Ascending aorta (tissue), 2 donors: ENCODE measurements at places on chromosomes 7 and 10. TPM values are rescaled to one million over a fixed set of nuclear protein-coding genes. Genes with fewer than 3 reads are reported as not detected.

DNA sequence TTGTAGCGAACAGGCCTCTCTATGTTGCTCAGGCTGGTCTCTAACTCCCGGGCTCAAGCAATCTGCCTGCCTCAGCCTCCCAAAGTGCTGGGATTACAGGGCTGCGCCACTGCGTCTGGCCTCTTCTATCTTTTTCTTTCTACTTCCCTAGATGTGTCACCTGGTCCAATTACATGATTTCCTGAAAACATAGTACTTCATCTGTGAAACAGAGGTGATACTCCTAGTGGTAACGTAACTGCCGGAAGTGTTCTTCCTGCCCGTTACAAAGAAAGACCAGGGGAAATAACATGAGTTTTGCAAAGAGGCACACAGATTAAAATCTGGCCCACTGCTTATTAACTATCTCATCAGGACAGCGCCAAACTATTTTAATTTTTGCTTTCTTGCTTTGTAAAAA is 18.4 kb upstream of the HGF start:
- no peak for DNase-seq

DNA sequence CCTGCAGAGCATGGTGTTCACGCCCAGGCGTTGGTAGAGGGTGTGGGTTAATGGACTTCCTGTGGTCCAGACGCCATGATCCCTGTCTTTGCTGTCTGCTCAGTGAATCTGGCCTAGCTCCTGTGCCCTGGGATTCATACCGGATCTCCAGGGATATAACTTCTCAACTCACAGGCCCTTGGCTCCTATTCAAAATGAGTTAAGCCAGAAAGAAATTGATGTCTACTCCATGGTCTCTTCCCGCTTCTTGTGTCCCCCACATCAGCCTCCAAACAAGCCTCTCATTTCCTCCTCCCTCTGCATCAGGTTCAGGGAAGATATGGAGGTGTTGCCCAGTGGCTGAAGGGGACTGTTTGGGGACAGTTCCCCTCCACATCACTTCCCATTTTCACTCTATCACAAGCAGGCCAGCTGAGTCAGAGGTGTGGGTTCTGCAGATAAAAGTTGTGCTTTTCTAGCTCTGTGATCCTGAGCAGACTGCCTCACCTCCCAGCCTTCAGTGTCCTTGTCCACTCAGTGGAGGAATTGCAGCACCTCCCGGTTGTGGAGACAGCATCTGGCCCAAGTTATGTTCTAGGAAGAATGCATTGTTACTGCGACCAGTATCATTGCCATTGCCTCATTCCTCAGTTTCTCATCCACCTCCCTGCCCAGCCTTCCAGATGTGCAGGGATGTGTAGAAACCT is 22.5 kb downstream of the AKR1E2 start:
- DNase-seq: no peak

DNA sequence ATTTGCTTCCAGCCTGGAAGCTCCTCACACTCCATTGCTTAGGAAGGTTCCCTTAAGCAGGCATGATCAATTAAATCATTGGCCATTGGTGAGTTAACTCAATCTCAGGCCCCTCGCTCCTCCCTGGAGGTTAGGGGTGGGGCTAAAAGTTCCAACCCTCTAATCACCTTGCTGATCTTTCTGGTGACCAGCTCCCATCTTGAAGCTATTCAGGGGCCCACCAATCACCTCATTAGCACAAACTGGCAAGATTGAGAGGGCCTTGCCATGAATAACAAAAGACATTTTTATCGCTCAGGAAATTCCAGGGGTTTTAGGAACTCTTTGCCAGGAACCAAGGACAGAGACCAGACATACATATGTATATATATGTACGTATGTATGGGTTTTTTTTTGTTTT is 58.4 kb downstream of the AGK start:
- DNase-seq: no peak

GRCh38 chr10:131000743-131001142 is 310.8 kb downstream of the TCERG1L start:
- no peak for DNase-seq

DNA sequence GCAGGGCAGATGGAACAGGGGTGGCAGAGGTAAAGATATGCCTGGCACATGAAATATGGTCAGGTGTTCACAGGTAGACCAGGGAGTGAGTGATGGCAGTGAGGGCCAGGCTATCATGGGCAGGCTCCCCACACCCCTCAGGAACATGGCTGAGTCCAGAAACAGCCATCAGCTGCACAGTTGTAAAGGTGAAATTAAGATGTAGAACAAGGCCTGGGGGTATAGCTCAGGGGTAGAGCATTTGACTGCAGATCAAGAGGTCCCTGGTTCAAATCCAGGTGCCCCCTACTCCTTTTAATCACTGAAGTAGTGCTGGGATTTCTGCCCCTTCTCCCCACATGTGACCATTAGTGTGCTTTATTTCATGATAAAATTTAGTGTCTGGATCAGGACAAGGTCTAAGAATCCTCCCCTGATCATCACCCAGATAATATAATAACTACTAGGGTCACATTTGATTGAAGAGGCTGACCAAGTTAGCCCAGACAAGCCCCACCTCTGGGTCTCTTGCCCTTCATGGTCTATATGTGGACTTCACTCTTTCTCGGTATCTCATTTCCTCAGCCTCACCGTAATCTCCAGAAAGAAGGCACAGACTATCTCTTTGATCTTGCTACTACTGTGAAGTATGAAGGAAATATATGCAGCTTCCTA is 69.0 kb downstream of the ZNF783 start:
- DNase-seq: no peak

DNA sequence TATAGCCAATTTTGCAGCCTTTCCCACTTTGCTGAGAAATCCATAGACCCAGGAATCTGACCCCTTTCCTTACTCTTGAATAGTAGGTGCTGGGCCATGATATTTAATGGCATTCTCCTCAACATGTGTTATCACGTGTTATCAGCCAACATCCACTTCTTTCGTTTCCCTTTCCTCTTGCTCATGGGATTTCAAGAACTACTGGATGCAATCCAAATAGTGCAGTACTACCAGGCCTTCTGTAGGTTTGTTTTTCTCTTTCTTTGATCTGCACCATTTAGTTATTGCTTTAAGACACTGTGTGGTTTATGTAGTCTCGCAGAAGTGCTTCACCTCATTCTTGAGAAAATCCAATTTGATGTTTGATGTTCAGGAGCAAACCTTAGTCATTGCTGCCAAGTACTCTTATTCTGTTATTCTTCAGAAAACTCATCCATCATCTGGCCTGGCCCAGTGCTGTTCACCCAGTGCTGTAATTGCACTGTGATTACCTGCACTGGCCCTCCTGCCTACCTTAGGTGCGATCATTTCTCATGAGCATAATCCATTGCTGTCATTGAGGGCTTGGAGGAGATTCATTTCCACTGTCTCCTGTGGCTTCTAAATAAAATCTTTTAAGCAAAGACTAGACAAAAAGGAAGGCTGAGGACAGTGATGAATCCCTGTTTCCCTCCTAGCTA is 315.3 kb downstream of the BMPER start:
- DNase-seq: no peak

DNA sequence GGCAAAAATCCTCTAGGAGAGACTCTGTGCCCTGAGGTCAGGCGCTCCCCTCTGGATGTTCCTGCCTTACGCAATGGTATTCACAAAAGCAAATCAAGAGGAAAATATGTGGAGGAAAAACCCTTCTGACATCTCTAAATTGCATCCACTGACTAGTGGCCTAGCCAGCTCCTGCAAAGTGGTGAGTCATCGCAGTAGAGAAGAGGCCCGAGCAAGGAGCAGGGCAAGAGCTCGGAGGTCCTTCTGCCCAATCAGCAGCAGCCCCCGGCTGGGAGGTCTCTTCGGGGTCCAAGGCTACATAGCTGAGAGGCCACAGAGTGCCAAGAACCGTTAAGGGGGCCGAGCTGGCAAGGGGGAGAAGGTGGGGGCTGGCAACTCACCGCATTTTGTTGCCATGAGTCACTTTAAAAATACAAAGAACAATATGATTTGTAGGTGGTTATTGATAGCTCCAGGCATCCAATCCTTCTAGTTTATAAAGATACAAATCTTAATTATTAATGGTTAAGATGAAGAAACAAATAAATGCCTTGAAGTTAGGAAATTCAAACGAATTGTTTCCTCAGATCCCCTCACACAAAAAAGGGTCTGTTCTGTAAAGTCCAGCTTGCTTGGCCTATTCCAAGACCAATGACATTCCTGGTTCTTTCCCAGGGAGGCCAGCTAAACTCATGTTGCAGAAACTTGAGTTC is 161.6 kb downstream of the PKD1L1 start:
- DNase-seq: peak; percentile 15

GRCh38 chr10:34116681-34117271 is 698.3 kb downstream of the PARD3 start:
- DNase-seq: no peak

DNA sequence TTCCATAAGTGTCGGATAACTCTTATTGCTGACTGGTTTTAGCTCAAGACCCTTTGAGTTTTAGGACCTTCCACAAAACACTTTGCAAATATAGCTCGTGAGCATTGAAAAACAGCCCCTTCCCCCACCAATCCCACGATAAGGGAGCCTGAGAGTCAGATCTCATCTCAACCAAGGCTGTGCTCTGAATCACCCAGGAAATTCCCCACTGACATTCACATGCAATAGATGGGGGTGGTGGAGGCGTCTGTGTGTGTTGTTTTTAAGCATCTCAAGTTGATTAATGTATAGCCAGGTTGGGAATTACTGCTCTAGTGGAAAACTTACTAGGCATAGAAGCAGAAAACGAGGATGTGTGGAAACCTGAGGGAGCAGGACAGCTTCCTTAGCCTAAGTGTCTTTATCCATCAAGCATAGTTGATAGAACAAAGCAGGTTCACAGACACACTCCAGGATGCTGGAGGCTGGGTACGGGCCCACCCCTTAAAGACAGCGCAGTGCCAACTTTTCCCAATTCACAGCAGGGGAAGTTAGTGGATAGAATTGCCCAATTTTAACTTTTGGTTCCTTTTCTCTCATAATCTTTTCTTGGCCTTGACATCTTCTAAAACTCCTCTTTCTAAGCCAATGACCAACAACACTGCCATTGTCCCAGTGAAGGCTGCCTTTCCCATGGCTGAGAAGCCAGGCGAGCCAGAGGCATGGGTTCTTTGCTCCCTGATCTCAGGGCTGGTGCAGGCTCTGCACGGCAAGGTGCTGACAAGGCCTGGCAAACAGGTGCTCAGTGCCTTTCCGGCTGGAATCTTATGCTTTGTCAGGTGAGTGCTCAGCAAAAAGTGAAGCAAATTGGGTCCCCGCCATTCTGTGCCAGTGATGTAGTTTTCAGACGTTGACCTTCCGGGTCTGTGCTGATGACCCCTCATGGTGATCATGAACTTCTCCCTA is 98.5 kb upstream of the INSIG1 start:
- DNase-seq: no peak

Gene NEUROG3
- not detected for total RNA-seq

Gene HOXA3
- total RNA-seq: 14.4 TPM

Gene TAS2R60
- not detected for total RNA-seq
